Aorta (tissue), 5 donors: ENCODE measurements at places on chromosomes 2 and 18. TPM values are rescaled to one million over a fixed set of nuclear protein-coding genes. Genes with fewer than 3 reads are reported as not detected.

Gene CXCR4
- 23.7 TPM for total RNA-seq

Gene HNMT
- total RNA-seq, result 35.8 TPM

Gene EFEMP1
- total RNA-seq, result 989 TPM

Gene CNTNAP5
- total RNA-seq, result not detected

Gene SAG
- total RNA-seq, result not detected

Gene TOGARAM2
- 0.78 TPM for total RNA-seq

Gene GKN2
- total RNA-seq, result not detected

Gene KCNJ3
- 1.6 TPM for total RNA-seq

Gene CHMP1B
- 42.8 TPM for total RNA-seq

Gene CXXC1
- 74.0 TPM for total RNA-seq

Gene OR6B2
- total RNA-seq, result not detected

Gene SH3RF3
- total RNA-seq, result 22.8 TPM

Gene NGEF
- total RNA-seq, result 2.3 TPM

Gene MOB1A
- 101 TPM for total RNA-seq

Gene IKZF2
- total RNA-seq, result 9.9 TPM

Gene CCNT2
- total RNA-seq, result 49.9 TPM

Gene DTNA
- total RNA-seq, result 101 TPM

Gene LINC00305
- total RNA-seq, result not detected

Gene SP110
- 22.4 TPM for total RNA-seq

Gene CNRIP1
- 31.7 TPM for total RNA-seq

DNA sequence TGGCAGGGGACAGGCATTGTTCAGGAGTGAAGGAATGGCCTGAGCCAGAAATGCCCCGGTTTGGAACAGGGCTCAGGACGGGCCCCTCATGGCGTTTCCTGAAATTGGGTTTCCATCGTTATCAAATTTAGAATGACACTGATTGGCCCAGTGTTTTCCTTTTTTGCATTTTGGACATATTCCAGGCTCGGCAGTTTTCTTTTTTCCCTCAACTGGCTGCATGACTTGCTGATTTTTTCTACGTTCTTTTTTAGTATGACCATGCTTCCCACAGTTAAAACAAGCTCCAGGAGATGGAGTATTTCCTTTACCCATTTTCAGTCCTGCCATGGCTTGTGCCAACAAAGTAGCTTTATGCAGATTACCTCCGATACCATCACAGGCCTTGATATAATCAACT lies 20.4 kb upstream of the LYG2 start:
- no peaks in the 10 kb centered on the region for H3K36me3 ChIP-seq
- no peak for DNase-seq

GRCh38 chr2:204824751-204825453 lies 279.6 kb downstream of the PARD3B start:
- no peak overlapping the region for H3K4me3 ChIP-seq
- no peaks in the 10 kb centered on the region for H3K27me3 ChIP-seq
- DNase-seq, result no peak
- H3K36me3 ChIP-seq, result no peaks in the 10 kb centered on the region

- no peak overlapping the region for H3K27ac ChIP-seq
- H3K36me3 ChIP-seq, result no peaks in the 10 kb centered on the region
- DNase-seq, result no peak
- no peak overlapping the region for H3K4me3 ChIP-seq
- no peaks in the 10 kb centered on the region for H3K4me1 ChIP-seq
These were observed 155.7 kb downstream of the RDH14 start for GRCh38 chr2:18404708-18405107.

DNA sequence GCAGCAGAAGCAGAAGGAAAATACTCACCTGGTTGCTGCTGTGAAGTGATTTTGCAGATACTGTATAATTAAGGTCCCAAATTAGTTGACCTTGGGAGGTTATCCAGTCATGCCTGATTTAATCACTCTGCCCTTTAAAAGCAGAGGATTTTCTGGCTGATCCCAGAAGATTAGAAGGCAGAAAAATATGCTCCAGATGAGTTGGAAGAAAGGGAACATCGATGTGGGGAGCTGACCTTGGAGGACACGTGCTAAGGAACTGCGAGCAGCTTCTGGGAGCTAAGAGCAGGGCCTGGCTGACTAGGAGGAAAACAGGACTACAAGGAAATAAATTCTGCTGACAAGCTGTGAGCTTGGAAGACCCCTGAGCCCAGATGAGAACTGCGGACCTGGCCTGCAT lies 13.3 kb upstream of the DYM start:
- no peaks in the 10 kb centered on the region for H3K27me3 ChIP-seq
- H3K27ac ChIP-seq, result no peak overlapping the region
- H3K4me1 ChIP-seq, result no peaks in the 10 kb centered on the region
- H3K4me3 ChIP-seq, result no peak overlapping the region
- H3K36me3 ChIP-seq, result peaks cover 2% of the 10 kb centered on the region

DNA sequence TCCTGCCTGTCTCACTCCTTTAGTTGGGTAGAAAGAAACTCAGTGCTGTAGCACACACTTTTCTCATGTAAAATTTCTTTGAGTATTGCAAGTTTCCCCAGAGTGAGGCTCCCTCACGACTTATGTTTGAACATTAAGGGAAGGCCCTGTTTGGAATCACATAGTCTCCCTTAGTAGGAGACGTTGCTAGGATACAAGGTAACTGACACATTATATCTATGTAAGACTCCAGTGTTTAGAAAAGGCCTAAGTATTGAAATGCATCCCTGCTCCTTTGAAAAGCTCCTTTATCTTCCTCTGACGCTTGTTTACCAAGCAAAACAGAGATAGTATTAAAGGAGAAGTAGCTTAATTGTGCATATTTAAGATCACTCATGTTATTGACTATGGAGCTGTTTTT lies 248.2 kb downstream of the PHLPP1 start:
- no peak overlapping the region for H3K4me3 ChIP-seq
- no peaks in the 10 kb centered on the region for H3K4me1 ChIP-seq
- H3K36me3 ChIP-seq, result peaks cover 8% of the 10 kb centered on the region
- DNase-seq, result no peak

GRCh38 chr18:52163478-52163877 lies 176.5 kb upstream of the DCC start:
- no peaks in the 10 kb centered on the region for H3K36me3 ChIP-seq
- DNase-seq, result no peak
- peaks cover 1% of the 10 kb centered on the region for H3K27me3 ChIP-seq
- no peak overlapping the region for H3K4me3 ChIP-seq
- no peaks in the 10 kb centered on the region for H3K4me1 ChIP-seq
- H3K27ac ChIP-seq, result no peak overlapping the region

DNA sequence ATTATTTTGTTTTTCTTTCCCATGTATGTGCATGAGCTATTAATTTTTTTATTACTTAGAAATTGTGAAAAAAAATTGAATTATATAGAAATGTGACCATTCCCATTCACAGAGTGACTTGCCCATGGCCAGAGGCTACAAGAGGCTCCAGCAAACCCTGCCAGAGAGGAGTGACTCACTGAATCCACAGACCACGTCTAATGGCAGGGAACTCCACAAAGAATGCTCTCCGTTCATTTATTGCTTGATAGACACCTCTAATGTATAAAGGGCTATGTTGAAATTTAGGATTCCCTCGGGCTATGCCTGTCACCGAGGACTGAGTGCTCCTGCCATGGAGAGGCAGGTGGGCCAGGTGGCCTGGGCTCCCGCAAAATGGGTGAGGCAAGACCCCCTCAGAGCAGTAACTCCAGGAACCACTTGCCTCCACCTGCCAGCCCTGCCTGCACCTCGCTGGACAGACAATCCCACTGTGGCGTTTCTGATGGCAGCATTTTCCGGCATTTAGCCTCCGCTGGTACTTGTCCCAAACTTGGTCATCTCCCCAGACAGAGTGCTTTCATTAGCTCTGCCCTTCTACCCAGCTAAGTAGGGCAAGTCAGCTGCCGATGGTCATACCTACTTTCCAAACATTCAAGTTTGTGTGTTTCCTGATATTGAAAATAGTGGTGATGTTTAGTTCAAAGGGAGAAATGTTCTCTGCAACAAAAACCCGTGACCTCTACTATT lies 200.3 kb downstream of the PRKCE start:
- DNase-seq, result no peak
- no peaks in the 10 kb centered on the region for H3K27me3 ChIP-seq
- H3K4me3 ChIP-seq, result no peak overlapping the region
- no peak overlapping the region for H3K27ac ChIP-seq
- no peaks in the 10 kb centered on the region for H3K4me1 ChIP-seq
- no peaks in the 10 kb centered on the region for H3K36me3 ChIP-seq

DNA sequence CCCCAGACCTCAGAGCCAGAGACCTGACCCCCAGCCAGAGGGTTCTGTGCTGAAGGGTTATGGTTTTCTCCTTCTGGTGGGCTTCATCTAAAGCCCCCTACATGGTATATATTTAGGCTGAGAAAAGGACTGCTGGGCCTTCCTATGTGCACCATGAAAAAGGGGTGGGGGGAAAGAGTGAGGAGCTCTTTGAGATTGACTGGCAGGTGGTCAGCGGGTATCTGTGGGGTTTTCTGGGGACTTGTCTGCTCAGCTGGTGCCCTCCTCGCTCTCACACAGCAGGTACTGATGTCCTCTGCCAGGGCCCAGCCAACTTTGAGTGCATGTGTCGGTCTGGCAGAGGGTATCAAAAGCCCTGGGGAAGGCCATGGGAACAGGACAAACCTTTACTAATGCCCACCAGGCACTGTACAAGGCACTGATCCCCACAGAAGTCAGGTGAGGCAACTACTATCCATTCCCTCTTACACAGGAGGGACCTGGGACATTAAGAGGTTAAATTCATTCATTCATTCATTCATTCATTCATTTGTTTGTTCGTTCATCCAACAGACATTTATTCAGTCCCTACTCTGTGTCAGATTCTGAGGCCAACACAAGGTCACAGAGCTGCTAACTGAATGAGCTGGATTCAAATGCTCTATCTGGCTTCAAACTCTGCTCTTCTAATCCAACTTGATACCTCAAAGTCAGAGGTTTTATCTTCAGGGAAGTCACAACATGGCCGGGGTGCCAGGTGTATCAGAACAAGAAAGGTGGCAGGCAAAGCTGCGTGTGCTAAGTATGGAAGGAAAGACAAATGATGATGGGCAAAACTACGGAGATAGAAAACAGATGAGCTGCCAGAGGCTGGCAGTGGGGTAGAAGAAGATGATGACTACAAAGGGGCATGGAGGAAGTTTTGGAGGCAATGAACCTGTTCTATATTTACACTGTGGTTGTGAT lies 44.6 kb downstream of the REEP1 start:
- no peak overlapping the region for H3K4me3 ChIP-seq
- DNase-seq, result no peak
- peaks cover 3% of the 10 kb centered on the region for H3K4me1 ChIP-seq
- no peaks in the 10 kb centered on the region for H3K27me3 ChIP-seq
- no peak overlapping the region for H3K27ac ChIP-seq

GRCh38 chr2:10932345-10933151 lies 20.8 kb downstream of the KCNF1 start:
- no peak for DNase-seq
- no peak overlapping the region for H3K27ac ChIP-seq
- no peaks in the 10 kb centered on the region for H3K4me1 ChIP-seq
- H3K36me3 ChIP-seq, result no peaks in the 10 kb centered on the region

GRCh38 chr18:27164905-27165304 lies 20.2 kb downstream of the CHST9 start:
- H3K4me3 ChIP-seq, result no peak overlapping the region
- H3K27ac ChIP-seq, result no peak overlapping the region
- H3K36me3 ChIP-seq, result no peaks in the 10 kb centered on the region
- H3K4me1 ChIP-seq, result no peaks in the 10 kb centered on the region
- no peak for DNase-seq
- no peaks in the 10 kb centered on the region for H3K27me3 ChIP-seq

- H3K36me3 ChIP-seq, result peaks cover 4% of the 10 kb centered on the region
- peaks cover 3% of the 10 kb centered on the region for H3K4me1 ChIP-seq
- DNase-seq, result no peak
- H3K4me3 ChIP-seq, result no peak overlapping the region
These were observed 99.6 kb downstream of the TMEM247 start for GRCh38 chr2:46578961-46579360.

GRCh38 chr2:168210216-168210894 lies 37.0 kb downstream of the STK39 start:
- H3K27me3 ChIP-seq, result no peaks in the 10 kb centered on the region
- H3K36me3 ChIP-seq, result no peaks in the 10 kb centered on the region
- no peak for DNase-seq
- H3K27ac ChIP-seq, result no peak overlapping the region

- no peaks in the 10 kb centered on the region for H3K27me3 ChIP-seq
- no peaks in the 10 kb centered on the region for H3K36me3 ChIP-seq
- no peaks in the 10 kb centered on the region for H3K4me1 ChIP-seq
- no peak overlapping the region for H3K27ac ChIP-seq
- no peak overlapping the region for H3K4me3 ChIP-seq
These were observed 46.9 kb downstream of the FBLN7 start for GRCh38 chr2:112185131-112185530.

DNA sequence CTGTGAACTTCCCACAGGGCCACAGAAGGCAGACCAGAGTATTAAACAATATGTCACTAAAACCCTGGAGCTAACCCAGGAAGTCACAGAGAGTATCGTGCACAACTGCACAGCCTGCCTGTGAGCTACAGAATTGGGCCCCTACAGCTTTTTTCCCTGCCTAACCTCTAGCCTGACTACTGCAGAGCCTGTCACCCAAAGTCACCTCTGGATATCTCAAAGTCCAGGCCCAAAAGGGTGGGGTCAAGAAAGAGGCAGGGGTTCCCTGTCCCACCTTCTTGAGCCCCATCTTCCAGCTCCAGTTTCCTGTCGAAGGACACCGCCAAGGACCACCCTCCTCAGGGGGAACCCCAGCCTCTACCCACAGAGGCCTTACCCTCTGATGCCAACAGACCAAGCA lies 13.5 kb downstream of the GAD1 start:
- no peaks in the 10 kb centered on the region for H3K27me3 ChIP-seq
- H3K4me1 ChIP-seq, result no peaks in the 10 kb centered on the region
- H3K36me3 ChIP-seq, result no peaks in the 10 kb centered on the region
- H3K27ac ChIP-seq, result no peak overlapping the region
- DNase-seq, result no peak

GRCh38 chr2:149387411-149387810 lies 57.0 kb downstream of the LYPD6 start:
- H3K36me3 ChIP-seq, result no peaks in the 10 kb centered on the region
- no peak for DNase-seq
- no peak overlapping the region for H3K27ac ChIP-seq
- no peaks in the 10 kb centered on the region for H3K27me3 ChIP-seq
- no peaks in the 10 kb centered on the region for H3K4me1 ChIP-seq

GRCh38 chr2:239728751-239729150 lies 296.4 kb downstream of the NDUFA10 start:
- no peaks in the 10 kb centered on the region for H3K4me1 ChIP-seq
- peak; percentile 65 for DNase-seq
- H3K27me3 ChIP-seq, result no peaks in the 10 kb centered on the region
- no peak overlapping the region for H3K4me3 ChIP-seq
- no peaks in the 10 kb centered on the region for H3K36me3 ChIP-seq
- H3K27ac ChIP-seq, result no peak overlapping the region

GRCh38 chr2:138440759-138441158 lies 60.8 kb upstream of the SPOPL start:
- no peaks in the 10 kb centered on the region for H3K36me3 ChIP-seq
- H3K27me3 ChIP-seq, result no peaks in the 10 kb centered on the region
- no peak overlapping the region for H3K27ac ChIP-seq
- no peak for DNase-seq
- H3K4me1 ChIP-seq, result no peaks in the 10 kb centered on the region
